HTR-8/SVneo (cell line): ENCODE measurements at places on chromosomes 3 and 15.

DNA sequence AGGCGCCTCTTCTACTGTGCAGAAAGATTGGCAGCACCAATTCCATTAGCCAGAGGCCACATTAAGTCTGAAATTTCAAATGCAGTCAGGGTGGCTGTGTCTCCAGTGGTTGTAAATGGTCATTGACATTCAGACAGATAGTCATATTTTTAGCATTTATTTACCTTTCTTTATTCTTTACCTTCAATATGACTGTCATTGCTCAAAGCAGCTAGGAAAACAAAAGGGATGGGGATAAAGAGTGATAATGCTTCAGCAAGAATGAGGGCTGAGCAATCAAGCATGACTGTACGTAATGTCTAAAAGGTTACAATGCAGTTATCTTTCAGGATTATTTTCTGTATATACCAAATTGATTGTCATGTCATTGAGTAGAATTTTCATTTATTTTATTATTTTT, 360.4 kb downstream of the EFHB start:
- no peak for DNase-seq

- DNase-seq, result no peak
Measured at GRCh38 chr3:102135316-102135715, 286.0 kb downstream of the NFKBIZ start.

GRCh38 chr15:90553248-90553745, 23.6 kb downstream of the CRTC3 start:
- no peak for DNase-seq

GRCh38 chr3:167456157-167456799, 17.6 kb downstream of the SERPINI2 start:
- DNase-seq, result no peak

- no peak for DNase-seq
Measured at GRCh38 chr3:160435095-160435494, 14.5 kb downstream of the TRIM59 start.

GRCh38 chr3:189297932-189298331, 126.2 kb downstream of the TPRG1 start:
- no peak for DNase-seq

DNA sequence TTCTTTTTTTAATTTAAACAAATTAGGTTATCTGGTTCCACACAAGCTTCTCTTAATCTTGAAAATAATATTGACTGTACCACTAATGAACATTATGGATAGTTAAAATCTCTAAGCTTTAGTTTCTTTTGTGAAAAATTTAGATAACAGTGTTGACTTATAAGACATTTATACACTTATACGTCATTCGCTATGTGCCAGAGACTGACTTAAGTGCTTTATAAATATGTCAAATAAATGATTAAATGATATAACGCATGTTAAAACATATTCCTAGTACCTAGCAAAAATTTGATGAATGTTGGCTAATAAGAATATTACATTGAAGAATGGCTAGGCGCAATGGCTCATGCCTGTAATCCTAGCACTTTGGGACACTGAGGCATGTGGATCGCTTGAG, 96.3 kb downstream of the PCCB start:
- no peak for DNase-seq

GRCh38 chr3:157872902-157873301, 233.3 kb downstream of the SHOX2 start:
- no peak for DNase-seq
